ENCODE measurements at places on chromosomes 6 and 20. TPM values are rescaled to one million over a fixed set of nuclear protein-coding genes. Genes with fewer than 3 reads are reported as not detected.

DNA sequence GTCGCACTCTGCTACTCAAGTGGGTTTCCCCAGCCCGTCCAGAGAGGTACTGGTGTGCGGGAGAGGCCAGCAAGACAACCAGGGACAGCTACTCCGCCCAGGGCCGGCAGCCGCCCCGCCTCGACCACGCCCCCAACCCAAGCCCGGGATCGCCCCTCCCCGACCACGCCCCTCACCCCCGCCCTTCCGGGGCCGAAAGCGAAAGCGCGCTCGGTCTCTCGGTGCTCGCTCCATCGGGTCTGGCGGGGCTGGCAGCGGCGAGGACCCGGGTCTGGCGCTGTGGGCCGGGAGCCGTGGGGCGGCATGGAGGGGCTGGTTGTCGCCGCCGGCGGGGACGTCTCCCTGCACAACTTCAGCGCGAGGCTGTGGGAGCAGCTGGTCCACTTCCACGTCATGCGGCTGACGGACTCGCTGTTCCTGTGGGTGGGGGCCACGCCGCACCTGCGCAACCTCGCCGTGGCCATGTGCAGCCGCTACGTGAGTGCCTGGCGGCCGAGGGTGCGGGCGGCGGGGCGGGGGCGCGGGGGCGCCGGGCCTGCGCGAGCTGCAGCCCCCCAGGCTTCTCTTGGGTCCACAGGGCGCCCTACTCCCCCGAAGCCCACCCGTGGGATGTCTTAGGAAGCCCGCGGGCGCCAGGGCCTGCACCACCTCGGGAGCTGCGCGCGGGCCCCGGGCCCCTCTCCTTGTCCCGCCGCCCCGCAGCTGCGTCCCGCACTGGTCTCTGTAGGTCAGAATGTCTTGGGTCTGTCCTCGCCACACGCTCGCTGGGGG, at the start of gene PSMG4:
Gene PSMG4, plus strand, starts transcription at position 228 of the 771 bp plus-strand sequence. Its CDS starts 76 bp downstream, at position 304.
- peaks cover 20% of the 10 kb centered on the region for H3K4me1 ChIP-seq
- H3K27me3 ChIP-seq, result no peaks in the 10 kb centered on the region
- peak within 1 kb of the TSS; percentile 78 for H3K4me3 ChIP-seq

The KCNQ5 gene
- 10.4 TPM for total RNA-seq

GRCh38 chr20:2475850-2476741, 5.5 kb upstream of the SNRPB start:
- DNase-seq, result no peak
- no peaks in the 10 kb centered on the region for H3K27me3 ChIP-seq
- peaks cover 2% of the 10 kb centered on the region for H3K4me1 ChIP-seq
- no peak overlapping the region for H3K4me3 ChIP-seq

The KIF16B gene
- 12.4 TPM for total RNA-seq

GRCh38 chr6:36701401-36701991, 3.9 kb downstream of the RAB44 start:
- H3K27me3 ChIP-seq, result no peaks in the 10 kb centered on the region
- DNase-seq, result peak; percentile 53
- peaks cover 16% of the 10 kb centered on the region for H3K4me1 ChIP-seq
- no peak overlapping the region for H3K4me3 ChIP-seq
- H3K36me3 ChIP-seq, result no peaks in the 10 kb centered on the region

DNA sequence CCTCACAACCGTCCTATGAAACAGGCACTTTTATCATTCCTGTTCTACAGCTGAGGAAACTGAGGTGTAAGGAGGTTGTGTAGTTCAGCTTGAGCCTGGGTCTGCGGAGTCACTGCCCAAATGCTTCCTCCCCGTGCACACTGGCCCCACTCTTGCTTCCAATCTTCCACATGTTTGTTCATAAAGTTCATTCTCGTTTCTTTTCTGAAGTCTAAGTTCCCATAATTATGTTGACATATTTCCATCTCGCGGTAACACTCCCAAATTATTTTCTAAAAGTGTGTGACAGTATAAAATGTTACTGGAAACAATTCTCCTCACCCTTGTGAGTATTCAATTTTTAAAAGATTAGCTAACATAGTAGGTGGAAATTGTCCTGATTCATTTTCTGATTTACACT, 106.9 kb downstream of the SLC22A3 start:
- peaks cover 19% of the 10 kb centered on the region for H3K4me1 ChIP-seq
- no peak overlapping the region for H3K27ac ChIP-seq
- no peaks in the 10 kb centered on the region for H3K36me3 ChIP-seq
- H3K4me3 ChIP-seq, result no peak overlapping the region
- no peaks in the 10 kb centered on the region for H3K27me3 ChIP-seq
- no peak for DNase-seq

- DNase-seq, result peak; percentile 70
- no peaks in the 10 kb centered on the region for H3K27me3 ChIP-seq
- peak overlapping the region; percentile 100 for H3K27ac ChIP-seq
- no peak overlapping the region for H3K4me3 ChIP-seq
- peaks cover 22% of the 10 kb centered on the region for H3K4me1 ChIP-seq
- no peaks in the 10 kb centered on the region for H3K36me3 ChIP-seq
Observed at GRCh38 chr6:142942805-142943227, 2.2 kb downstream of the HIVEP2 start.

- no peak overlapping the region for H3K27ac ChIP-seq
- H3K4me3 ChIP-seq, result peak overlapping the region; percentile 90
- DNase-seq, result no peak
- no peaks in the 10 kb centered on the region for H3K36me3 ChIP-seq
- H3K4me1 ChIP-seq, result peaks cover 13% of the 10 kb centered on the region
- peaks cover 15% of the 10 kb centered on the region for H3K27me3 ChIP-seq
Observed at GRCh38 chr6:57222743-57223077, 603 bp upstream of the RAB23 start.

DNA sequence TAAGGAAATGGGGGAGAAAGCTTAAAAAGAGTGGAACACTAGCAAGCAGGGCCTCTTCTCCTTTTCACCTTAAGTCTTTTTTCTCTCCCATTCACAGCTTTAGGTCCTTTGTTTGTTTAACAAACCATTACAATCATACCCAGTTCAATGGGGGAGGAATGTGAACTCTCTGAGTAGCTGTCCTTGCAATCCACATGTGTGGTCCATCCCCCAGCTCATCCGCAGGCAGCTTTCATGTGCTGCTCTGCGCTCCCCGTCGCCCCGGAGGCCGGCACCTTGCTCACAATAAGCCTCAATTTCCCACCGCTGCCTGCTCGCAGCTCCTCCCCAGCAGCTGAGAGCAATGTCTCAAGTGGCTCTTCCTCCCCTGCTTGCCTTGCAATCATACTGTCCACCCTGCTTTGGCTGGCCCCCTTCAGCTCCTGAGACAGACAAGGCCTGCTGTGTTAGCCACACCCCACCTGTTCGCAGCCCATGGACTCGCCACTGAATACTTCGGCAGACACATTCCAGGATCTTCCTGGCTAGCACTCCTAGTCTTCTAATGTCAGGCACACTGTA, 49.1 kb downstream of the PLAGL1 start:
- H3K27ac ChIP-seq, result no peak overlapping the region
- H3K4me3 ChIP-seq, result no peak overlapping the region
- H3K4me1 ChIP-seq, result no peaks in the 10 kb centered on the region
- peaks cover 4% of the 10 kb centered on the region for H3K36me3 ChIP-seq
- no peaks in the 10 kb centered on the region for H3K27me3 ChIP-seq

GRCh38 chr6:26332074-26332387, 33.0 kb upstream of the BTN3A2 start:
- peaks cover 33% of the 10 kb centered on the region for H3K4me1 ChIP-seq
- H3K27me3 ChIP-seq, result peaks cover 52% of the 10 kb centered on the region
- no peak overlapping the region for H3K27ac ChIP-seq
- no peaks in the 10 kb centered on the region for H3K36me3 ChIP-seq
- no peak overlapping the region for H3K4me3 ChIP-seq

GRCh38 chr20:35447082-35447789, 8.2 kb upstream of the CEP250 start:
- H3K4me1 ChIP-seq, result peaks cover 3% of the 10 kb centered on the region
- H3K36me3 ChIP-seq, result no peaks in the 10 kb centered on the region
- no peaks in the 10 kb centered on the region for H3K27me3 ChIP-seq
- DNase-seq, result peak; percentile 84
- H3K27ac ChIP-seq, result no peak overlapping the region

DNA sequence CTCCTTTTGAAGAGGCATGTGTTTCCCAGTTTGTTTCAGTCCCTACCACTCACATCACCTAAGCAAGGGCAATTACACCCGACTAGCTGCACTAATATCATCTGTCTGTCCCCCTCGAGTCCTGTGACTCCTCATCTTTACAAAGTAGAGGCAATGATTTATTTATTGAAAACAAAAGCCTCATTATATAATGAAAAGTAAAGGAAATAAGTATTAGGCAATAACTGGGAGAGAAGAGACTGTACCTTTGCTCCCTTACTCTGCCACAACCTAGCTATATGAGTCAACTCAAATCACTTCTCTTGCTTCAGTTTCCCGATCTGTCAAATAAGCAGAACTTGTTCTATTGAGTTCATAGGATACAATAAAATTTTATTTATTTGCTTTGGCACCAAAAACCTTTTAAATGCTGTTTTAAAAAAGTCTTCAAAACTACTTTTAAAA, 38.9 kb downstream of the CSNK2A1 start:
- DNase-seq, result no peak
- peaks cover 23% of the 10 kb centered on the region for H3K36me3 ChIP-seq
- no peak overlapping the region for H3K27ac ChIP-seq
- no peak overlapping the region for H3K4me3 ChIP-seq
- no peaks in the 10 kb centered on the region for H3K27me3 ChIP-seq
- H3K4me1 ChIP-seq, result peaks cover 3% of the 10 kb centered on the region

DNA sequence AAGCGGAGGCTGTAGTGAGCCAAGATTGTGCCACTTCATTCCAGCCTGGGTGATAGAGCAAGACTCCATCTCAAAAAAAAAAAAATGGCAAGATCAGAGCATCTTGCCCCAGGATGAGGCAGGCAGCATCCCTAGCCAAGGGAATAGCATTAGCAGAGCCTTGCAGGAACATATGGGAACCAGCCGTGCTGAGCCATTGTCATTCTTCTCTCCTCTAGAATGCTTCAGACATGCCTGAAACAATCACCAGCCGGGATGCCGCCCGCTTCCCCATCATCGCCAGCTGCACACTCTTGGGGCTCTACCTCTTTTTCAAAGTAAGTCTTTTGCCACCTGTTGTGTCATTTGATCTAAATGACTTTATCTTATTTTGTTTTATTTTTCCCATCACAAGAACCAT, 13.0 kb downstream of the HM13 start:
- peaks cover 31% of the 10 kb centered on the region for H3K36me3 ChIP-seq
- DNase-seq, result no peak
- no peak overlapping the region for H3K4me3 ChIP-seq
- no peaks in the 10 kb centered on the region for H3K27me3 ChIP-seq
- H3K27ac ChIP-seq, result no peak overlapping the region

DNA sequence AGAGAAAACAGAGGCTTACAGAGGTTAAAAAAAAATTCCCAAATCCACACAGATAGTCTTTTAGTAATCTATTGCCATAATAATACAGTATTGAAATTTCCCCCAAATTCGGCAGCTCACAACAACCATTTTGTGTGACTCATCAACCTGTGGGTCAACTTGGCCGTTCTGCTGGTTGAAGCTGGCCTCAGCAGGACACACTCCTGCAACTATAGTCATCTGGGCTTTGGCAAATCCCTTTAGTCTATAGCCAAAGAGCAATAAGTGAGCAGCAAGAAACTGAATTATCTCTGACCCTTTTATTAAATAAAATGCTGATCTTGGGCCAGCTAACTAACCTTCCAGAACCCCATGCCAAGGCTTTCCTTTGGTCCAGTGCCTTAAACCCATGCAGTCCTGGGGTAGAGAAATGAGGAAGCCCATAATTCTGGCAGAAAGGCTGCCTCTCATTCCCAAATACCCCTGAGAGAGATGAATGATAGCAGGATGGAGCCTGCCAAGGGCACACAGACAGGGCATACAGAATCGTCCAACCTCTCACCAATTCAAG, 17.2 kb upstream of the SNAP25 start:
- no peaks in the 10 kb centered on the region for H3K36me3 ChIP-seq
- DNase-seq, result no peak
- H3K4me1 ChIP-seq, result no peaks in the 10 kb centered on the region
- H3K4me3 ChIP-seq, result no peak overlapping the region

The DAAM2 gene
- total RNA-seq, result not detected

DNA sequence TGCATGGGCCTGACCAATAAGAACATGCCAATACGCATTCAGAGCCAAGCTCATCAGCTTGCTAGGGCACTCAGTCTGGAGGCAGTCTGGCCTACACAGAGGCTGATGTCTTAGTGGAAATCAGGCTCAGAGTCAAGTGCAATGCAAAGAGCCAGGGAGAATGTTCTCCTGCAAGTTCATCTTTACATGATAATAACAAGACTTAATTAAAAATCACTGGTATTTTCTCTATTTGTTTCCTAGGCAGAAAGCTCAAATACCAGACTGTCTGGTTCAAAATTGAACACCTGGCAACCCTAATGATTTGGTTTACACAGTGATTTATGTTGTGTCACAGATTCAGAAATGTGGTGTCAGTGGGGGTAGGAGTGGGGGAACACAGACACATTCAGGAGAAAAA, 689.3 kb upstream of the FLRT3 start:
- no peaks in the 10 kb centered on the region for H3K27me3 ChIP-seq
- H3K27ac ChIP-seq, result no peak overlapping the region
- no peaks in the 10 kb centered on the region for H3K36me3 ChIP-seq

The ARFGEF3 gene
- total RNA-seq, result not detected

DNA sequence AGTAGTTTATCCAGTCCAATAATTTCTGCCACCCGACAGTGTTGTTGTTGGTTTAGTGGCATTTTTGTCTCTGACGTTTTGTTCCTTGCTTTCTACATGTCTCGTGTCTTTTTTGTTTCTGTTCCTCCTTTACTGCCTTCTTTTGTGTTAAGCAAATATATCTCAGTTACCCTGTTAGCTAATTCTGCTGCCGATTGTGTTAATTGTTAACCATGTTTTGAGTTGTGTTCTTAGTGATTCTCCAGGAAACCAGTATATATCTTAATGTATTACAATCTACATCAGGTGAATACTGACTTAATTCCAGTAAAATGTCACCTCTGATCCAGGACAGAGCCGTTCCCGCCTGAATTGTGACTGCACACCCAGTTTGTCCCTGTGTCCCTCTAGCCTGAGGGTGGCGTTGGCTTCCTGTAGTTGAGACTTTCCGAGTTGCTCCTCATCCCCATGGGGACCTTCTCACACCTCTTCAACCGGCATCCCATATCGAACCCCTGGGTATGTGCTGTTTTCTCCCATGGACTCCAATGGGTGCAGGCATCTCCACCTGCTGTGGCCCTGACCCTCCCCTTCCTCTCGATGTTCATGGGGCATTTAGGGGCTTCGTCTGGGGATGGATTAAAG, 35.8 kb upstream of the BHLHE23 start:
- H3K27me3 ChIP-seq, result peaks cover 6% of the 10 kb centered on the region
- H3K36me3 ChIP-seq, result no peaks in the 10 kb centered on the region
- H3K27ac ChIP-seq, result no peak overlapping the region
- no peak for DNase-seq
- no peak overlapping the region for H3K4me3 ChIP-seq

- H3K4me3 ChIP-seq, result no peak overlapping the region
- no peak overlapping the region for H3K27ac ChIP-seq
- no peaks in the 10 kb centered on the region for H3K27me3 ChIP-seq
- H3K36me3 ChIP-seq, result no peaks in the 10 kb centered on the region
Observed at GRCh38 chr20:61881416-61881815, 184.3 kb downstream of the TAF4 start.

Data from B cell (primary cell).